ENCODE measurements at places on chromosomes 11 and 22. TPM values are rescaled to one million over a fixed set of nuclear protein-coding genes. Genes with fewer than 3 reads are reported as not detected.

Gene OR2AG2
- total RNA-seq, result not detected

Gene PATE2
- total RNA-seq, result not detected

Gene SLC36A4
- 7.0 TPM for total RNA-seq

DNA sequence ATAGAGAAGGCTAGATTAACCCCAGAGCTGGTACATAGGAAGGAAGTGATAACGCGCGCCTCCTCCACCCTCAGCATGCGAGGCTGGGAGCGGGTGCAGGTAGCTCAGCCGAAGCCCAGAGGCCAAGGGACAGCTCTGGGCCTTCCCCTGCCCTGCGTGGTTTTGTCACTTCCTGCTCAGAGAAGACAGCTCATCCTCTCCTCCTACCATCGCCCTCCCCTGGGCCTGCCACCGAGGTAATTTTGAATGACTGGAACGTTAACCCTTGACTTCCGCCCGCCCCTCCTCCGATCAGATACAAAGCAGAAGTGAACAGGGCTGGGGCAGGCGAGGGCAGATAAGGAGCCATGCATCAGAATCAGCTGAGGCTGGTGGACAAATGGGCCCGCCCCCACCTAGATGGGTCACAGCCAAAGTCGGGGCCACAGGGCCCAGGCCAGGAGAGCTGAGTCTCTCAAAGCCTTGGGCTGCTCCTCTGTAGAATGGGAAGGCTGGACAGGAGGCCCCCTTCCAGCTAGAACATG is 1.6 kb downstream of the RAC2 start:
- DNase-seq, result peak; percentile 87

GRCh38 chr11:23919455-23919854 is 577.4 kb upstream of the LUZP2 start:
- DNase-seq, result no peak

GRCh38 chr11:74847895-74848294 is 99.2 kb downstream of the RNF169 start:
- DNase-seq, result no peak

GRCh38 chr11:16975906-16976305 is 38.3 kb downstream of the PLEKHA7 start:
- DNase-seq, result no peak

Measured in HT1080 (cell line).